ENCODE measurements at places on chromosomes 7 and 10.

GRCh38 chr10:36446881-36447280 lies 678.5 kb upstream of the ANKRD30A start:
- peak; percentile 95 for ATAC-seq

DNA sequence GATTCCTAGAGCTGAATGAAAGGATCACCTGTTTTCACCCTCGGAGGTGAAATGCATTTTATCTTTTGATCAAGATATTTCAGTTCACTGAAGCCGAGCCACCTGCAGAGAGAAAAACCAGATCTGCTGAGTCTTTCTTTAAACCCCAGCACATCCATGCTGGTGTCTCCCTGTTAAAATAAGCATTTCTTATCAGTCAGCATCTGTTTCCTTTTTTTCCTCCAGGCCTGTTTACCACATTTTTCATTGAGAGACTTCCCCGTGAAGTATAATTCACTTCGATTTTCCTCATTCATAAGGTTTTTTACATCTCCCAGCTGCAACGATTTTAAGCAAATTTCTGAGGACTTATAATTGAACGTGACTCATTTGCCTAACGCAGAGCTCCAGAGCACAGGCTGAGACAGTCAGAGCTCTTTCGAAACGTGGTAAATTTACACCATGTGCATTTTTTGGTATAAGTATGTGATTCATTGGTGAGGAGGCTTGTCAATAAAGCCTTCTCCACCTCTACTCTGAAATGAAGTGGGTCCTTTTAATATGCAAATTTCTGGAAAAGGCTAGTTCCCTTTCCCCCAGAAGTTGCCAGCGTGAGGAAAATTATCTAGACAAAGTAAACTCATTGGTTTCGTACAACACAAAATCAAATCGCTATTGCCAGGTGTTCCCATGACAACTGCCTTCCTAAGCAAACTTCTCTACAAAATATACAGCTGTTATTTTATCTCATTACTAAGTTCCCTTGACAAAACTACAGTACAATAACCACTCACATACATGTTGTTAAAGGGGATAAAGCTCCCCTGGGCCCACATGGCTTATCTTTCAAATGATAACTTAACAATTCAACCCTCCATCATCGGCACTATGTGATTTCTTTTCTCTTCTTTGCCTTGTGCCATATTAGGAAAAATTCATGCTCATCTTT lies 374.8 kb upstream of the AKR1E2 start:
- peak; percentile 90 for ATAC-seq

GRCh38 chr10:97718178-97718577 lies 4.6 kb downstream of the MARVELD1 start:
- ATAC-seq, result no peak

- no peak for ATAC-seq
Observed at GRCh38 chr10:124674768-124675222, 69.4 kb downstream of the FAM53B start.

DNA sequence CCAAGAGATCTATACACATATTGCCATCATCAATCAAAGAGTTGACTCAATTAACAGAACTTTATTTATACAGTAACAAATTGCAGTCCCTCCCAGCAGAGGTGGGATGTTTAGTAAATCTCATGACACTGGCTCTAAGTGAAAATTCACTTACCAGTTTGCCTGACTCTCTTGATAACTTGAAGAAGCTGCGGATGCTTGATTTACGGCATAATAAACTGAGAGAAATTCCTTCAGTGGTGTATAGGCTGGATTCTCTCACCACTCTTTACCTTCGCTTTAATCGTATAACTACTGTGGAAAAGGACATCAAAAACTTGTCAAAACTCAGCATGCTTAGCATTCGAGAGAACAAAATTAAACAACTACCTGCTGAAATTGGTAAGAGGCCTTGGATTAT lies 45.3 kb downstream of the SHOC2 start:
- no peak for ATAC-seq

GRCh38 chr7:113217314-113217713 lies 99.0 kb upstream of the SMIM30 start:
- no peak for ATAC-seq

DNA sequence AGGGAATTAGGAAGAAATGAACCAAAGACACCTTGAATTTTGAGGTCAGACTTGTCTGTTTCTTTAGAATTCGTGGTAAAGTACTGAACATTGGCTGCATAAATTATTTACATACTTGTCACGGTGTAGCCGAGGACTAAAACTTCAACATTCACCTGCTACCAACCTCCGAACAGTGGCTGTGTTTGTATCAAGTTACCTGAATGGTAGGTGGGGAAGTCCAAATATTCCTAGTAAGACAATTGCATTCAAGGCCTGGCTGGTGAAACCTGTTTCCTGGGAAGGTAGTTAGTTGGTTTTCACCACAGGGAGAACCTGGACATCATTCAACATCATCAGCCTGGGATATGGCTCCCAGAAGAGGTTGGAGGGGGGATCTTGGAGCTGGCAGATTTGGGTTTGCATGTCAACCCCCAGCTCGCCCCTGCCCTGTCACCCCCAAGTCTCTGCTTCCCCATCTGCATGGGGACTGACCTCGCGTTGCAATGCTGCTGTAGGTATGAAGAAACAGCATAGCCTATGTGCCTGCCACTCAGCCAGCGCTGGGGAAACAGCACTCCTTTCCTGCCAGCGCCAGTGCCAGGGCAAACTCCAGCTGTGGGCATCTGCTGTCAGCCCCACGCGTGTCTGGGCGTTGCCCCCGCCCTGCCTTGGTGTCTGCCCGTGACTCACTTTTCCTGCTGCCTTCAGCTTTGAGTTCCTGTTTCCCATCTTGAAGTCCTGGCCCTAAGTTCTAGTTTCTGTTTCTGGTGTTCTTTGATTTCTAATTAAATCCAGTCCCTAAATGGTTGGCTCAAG lies 12.7 kb upstream of the LARP4B start:
- peak; percentile 66 for ATAC-seq

DNA sequence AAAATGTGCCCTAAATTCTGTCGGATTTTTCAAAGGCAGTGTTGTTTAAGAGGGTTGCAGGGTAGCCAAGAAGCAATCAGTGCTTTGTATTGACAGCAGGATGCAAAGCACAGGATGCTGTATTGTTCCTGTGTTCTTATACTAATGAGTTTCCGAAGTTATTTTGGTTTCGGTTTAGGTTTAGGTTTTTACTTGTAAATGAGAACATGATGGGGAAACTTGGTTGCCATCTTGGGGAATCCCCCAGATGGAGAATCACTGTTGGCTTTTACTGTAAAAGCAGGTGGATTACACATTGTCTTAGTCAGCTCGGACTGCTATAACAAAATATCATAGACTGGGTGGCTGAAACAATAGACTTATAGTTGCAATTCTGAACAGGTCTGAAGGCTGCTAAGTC lies 72.1 kb downstream of the INHBA start:
- ATAC-seq, result no peak

GRCh38 chr7:106419455-106420182 lies 134.8 kb upstream of the NAMPT start:
- ATAC-seq, result no peak

GRCh38 chr7:8714791-8715190 lies 281.4 kb downstream of the NXPH1 start:
- ATAC-seq, result no peak

DNA sequence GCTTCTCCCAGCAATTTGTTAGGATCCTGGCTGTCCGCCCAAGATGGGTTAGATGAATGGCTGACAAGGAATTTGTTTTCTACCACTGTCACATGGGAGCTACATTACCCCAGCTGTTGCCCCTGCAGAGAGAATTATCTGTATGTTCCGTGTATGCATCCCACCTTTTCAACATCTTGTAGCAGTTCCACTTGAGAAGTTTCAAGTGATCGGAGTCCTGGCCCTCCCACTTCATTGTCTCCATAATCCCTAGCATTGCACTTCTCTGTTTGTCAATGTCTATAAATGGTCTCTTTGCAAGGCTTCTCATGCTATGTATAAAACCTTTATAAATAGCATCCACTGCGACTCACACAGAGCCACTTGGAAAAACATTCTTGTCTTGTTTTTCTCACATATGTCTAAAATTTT lies 972.5 kb downstream of the CNTNAP2 start:
- peak; percentile 41 for ATAC-seq

DNA sequence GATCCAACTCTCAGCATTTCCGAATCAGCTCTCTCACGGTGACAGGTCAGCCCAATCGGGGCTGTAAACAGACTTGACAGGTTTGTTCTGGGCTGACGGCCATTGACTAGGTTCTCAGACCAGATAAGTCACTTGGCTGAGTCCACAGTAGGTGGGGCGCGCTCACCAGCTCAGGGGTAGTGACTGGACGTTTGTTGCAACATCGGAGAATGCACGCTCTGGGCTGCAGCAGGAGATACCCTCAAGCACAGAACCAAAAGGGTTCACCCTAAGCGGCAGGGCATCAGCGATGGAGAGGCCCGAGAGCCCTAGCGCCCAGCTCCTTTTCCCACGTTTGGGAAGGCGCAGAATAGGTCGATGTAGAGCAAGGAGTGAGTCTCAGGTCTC lies 1.8 kb downstream of the KLLN start:
- no peak for ATAC-seq

Data from SK-N-SH treated with all-trans-retinoic acid at 6 μM for 48 hours (cell line).